CD4-positive, alpha-beta memory T cell (primary cell): ENCODE measurements at places on chromosomes 6 and 20. TPM values are rescaled to one million over a fixed set of nuclear protein-coding genes. Genes with fewer than 3 reads are reported as not detected.

DNA sequence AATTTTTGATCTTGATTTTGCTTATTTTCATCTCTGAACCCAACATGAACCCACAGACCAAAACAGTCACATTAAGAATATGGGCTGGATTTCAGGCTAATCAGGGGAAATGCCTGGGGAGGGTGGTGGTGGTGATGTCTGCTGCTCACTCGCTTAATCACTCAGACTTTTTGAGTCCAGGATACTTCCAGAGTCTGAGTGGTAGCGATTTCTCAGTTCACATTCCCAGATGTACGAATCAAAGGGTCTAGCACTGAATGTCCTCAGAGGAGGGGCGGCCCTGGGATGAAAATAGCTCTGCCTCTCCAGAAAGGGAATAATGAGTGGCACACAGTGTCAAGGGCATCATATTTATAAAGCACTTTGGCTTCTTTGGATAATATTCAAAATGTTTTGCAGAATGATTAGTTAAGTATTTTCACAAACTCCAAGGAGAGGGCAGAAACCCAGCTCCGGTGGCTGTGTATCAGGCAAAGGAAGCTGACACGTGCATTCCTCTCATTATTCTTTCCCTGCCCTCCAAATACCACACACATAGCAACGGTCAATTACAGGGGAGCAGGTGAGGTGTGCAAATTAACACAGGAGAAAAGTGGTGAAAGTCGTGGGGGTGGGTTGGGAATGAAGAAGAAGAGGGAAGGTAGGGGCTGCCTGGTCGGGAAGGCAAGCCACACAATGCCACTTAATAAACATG lies 345.2 kb upstream of the RSPO3 start:
- DNase-seq: no peak

The CAP2 gene
- not detected for total RNA-seq

DNA sequence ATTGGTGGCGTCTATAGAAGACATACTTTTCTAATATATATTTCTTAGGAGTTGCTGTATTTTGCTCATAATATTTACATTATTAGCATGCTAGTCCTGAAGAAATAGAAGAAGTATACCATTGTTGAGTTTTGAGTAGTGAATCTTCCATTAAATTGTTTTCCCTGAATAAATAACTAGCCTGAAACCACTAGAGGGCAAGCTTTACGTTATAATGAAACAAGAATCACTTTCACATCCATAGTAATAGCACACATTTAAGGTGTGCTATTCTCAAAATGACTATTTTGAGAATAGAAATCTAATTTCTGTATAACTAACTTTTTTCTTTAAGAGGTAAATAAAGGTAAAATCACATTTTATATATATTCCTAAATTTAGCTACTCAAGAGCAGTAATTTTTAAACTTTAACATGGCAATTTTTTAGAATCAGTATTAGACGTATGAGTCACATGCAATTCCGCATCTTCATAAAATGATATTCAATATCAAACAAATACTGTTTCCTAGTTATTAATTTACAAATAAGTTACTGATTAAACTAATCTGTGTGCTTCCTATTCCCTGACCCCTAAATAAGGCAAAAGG lies 213.2 kb upstream of the MANEA start:
- no peak for DNase-seq

The DLK2 gene
- total RNA-seq: 0.49 TPM

The SIRPB1 gene
- 4.7 TPM for total RNA-seq

- DNase-seq: no peak
These were observed 70.6 kb upstream of the KCNK16 start for GRCh38 chr6:39393075-39393474.

- no peak for DNase-seq
These were observed 107.1 kb downstream of the CEBPB start for GRCh38 chr20:50297498-50298376.
